Substantia nigra (tissue), 51 donors: ENCODE measurements at places on chromosomes 2 and 18.

DNA sequence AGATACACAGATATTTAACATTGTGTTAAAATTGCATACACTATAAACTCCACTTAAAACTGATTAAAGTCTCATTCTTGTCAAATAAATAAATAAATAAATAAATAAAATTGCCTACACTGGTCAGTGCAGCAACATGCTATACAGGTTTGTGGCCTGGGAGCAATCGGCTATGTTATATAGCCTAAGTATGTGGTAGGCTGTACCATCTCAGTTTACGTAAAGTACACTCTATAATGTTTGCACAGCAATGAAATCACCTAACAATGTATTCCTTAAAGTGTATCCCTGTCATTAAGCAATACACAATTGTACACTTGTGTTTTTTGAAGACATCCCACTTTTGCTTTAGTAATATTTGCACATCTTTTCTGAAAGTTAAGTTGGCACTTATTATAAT lies 337.7 kb upstream of the SETBP1 start:
- DNase-seq, result no peak

GRCh38 chr2:172674034-172674967 lies 61.3 kb upstream of the RAPGEF4 start:
- DNase-seq, result peak; percentile 1

DNA sequence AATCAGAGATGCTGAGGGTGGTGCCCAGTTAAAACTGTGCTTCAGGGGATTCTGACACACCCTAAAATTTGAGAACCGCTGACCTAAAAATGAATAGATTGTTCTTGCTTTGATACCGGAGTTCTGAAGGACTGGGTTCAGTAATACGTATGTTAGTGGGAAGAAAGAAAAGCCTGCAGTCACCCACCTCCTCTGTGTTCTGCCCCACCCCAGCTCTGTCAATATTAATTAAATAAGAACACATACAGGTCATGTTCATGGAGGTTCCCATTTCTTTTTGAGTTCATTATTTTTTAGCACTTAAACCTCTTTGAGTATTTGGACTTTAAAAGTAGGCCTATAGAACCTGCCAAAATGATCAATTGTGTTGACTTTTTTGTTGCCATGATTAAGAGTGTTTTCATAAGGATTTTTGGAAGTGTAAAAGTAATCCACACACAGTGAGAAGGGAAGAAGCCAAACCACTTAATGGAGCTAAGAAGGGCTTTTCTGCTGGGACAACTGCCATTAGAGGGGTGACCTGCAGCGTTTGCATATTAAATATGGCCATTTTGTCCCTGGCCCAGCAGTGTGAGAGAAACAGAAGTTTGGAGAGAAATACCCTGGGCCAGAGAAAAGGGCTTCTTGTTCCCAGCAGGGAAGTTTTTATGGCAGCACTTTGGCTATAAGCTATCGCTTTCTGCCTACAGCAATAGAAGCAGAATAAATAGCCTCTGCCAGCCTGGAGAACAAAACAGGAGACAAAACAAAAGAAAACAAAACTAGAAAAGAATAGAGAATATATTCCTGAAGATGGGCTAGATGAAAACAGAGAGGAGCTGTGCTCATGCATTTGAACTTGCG lies 80.7 kb upstream of the RNF152 start:
- no peak for DNase-seq

DNA sequence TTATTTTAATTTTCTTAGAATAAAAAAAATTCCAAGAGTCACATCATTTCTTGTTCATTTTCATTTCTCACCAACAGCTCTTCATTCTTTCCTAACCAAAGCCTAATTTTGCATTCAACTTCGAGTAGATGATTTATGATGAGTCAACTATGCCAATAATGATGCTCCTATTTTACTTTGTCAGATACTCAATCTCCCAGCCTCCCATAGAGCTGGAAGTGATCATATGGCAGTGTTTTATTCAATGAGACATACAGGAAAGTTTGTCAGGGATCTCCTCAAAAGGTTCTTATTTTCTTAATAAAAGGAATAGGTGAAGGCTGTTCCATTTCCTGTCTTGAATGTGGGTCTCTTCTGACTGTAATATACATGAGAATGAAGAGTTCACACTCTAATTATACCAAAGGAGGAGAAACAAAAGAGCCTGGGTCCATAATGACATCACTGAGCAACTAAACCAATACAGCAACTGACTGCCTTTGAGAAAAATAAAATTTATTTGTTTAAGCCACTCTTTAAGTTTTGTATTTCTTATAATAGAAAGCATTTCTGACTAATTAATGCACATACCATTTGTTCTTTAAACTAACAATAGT lies 231.2 kb upstream of the CYP26B1 start:
- DNase-seq, result no peak

- no peak for DNase-seq
Observed at GRCh38 chr2:176967911-176968450, 244.6 kb upstream of the HNRNPA3 start.

GRCh38 chr2:196442211-196442610 lies 197.3 kb upstream of the CCDC150 start:
- DNase-seq, result no peak

GRCh38 chr2:11646530-11646929 lies 23.5 kb downstream of the NTSR2 start:
- DNase-seq, result no peak

DNA sequence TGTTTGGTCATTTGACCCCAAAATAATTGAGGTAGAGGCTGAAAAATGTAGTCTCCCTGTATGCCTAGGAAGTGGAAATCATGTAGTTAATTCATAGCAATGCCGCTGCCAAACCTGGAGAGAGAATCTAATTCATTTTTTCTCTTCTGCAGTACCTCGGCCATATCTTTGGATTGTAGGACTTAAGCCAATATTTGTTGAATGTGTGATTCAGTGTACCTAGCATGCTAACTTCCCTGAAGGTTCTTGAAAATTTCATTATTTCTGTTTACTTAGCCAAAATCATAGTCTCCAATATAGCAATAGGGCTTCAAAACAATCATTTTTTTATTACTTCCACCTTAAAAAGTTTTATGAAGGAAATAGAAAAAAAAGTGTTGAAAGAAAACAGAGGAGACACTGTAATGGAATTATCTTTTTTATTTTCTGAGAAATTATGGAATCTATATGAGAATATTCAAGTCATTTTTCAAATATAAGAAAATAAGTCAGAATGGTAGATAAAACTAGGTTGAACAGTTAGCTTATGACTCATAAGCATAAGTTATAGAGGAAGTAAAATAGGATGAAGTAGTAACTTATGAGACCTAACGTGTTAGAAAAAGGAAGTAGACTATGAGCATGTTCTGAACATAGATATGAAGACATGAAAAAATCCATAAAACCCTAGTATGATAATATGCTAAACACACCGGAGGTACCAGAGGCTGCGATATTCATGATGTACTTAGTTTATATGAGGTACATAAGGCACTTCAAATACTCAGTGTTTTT lies 35.2 kb upstream of the CDH19 start:
- DNase-seq, result no peak

- DNase-seq, result no peak
Observed at GRCh38 chr2:168912466-168912865, 11.4 kb downstream of the G6PC2 start.

GRCh38 chr2:237167934-237168333 lies 82.2 kb downstream of the COPS8 start:
- no peak for DNase-seq

DNA sequence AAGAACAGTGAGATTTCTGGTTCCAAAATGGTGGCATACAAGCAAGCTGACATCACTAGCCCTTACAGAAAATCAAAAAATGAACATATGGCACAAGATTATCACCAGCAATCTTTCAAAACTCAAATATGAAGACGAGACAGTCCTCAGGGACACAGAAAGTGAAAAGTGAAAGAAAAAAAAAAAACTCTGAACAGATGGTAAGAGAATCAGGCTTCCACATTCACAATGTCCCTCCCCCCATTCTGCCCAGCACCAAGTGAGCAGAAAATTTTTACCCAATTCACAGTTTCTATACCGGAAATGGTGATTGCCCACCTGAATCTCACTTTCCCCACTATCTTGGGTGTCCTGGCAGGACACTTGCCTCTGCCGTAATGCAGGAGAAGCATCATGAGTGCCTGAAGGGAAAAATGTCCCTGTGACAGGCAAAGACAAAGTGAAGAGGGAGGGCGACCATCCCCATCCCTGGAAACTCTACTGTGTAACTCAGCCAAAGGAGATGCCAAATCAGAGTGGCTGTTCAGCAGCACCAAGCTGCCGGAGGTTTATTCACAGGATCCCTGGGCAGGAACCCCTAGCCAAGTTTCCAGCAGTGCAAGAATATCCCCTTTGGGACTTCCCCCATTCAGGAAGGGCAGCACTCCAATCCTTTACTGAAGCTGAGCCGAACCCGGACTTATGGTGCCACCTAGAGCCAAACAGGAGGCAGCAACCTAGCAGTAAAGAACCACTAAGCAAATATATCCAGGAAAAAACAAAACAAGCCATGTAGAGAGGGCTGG lies 312.2 kb downstream of the LRATD1 start:
- DNase-seq, result no peak

- no peak for DNase-seq
Observed at GRCh38 chr2:85511008-85511811, 27.8 kb upstream of the MAT2A start.

GRCh38 chr18:45920367-45920766 lies 46.8 kb downstream of the EPG5 start:
- DNase-seq, result peak; percentile 32

DNA sequence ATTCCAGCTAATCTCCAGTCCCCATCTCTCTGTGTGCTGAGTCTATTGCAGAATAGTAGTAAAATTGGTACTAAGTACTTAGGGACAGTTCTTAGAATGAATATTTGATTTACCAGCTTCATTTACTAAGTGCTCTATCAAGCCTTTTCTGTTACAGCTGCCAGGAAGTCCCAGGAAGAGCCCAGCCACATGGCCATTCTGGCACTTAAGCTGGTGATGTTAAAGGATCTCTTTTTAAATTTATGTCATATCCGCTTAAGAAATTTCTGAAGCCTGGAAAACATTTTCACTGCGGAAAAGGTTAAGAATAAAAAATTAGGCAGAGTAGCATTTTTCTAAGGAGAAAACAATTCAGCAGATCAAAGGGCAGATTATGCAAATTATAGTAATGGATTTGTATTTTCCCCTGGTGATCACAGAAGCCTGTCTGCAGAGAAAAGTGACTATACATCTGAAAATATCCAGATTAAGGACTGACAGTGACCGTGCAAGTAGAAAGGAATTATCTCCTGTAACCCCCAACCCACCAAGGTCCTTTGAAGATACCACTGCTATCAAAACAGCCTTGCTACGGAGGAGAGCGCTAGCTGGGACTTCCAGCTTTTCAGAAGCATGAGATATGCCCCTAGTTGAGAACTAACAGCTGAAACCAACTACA lies 260.8 kb downstream of the SH3BP4 start:
- DNase-seq, result no peak

DNA sequence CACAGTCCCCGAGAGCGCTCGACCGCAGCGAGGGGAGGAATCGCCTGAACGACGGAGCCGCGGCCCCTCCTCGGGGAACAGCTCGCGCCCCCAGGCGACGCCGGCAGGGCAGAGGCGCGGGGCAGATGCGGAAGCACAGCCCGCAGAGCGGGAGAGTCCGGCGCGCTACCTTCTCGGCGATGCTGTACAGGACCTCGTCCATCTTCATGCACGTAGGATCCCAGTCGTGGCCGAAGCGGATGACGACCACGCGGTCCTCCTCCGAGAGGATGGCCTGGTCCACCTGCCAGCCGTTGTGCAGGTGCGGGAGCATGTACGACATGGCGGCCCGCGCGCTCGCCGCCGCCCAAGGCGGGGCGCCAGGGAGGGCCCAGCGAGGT lies 302 bp downstream of the TXNL4A start:
- DNase-seq, result no peak

- no peak for DNase-seq
Observed at GRCh38 chr2:23327887-23328286, 57.1 kb upstream of the KLHL29 start.

DNA sequence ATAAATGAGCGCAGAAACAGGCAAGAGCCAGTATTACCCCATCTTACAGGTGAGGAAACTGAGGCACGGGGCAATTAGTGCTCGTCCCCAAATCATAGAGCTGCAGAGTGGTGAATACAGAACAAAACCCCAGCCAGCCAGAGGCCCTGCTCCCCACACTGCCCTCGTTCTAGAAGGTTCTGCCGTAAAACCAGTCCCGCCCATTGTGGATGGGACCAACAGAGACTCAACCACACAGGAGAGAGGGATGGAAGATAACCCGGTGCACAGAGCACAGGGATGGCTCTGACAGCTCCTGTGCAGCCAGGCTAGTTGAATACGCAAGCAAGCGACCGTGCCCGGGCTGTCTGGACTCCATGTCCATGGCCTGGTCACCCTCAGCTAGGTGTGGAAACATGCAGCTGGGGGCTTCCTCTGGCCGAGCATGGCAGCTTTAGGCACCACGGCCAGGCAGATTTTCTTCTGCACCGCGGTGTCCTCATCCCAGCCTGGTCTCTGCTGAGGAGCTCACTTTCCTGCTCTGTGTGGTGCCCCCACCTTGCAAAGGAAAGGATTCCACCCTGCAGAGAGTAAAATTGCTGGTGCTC lies 146.4 kb downstream of the TPO start:
- no peak for DNase-seq

DNA sequence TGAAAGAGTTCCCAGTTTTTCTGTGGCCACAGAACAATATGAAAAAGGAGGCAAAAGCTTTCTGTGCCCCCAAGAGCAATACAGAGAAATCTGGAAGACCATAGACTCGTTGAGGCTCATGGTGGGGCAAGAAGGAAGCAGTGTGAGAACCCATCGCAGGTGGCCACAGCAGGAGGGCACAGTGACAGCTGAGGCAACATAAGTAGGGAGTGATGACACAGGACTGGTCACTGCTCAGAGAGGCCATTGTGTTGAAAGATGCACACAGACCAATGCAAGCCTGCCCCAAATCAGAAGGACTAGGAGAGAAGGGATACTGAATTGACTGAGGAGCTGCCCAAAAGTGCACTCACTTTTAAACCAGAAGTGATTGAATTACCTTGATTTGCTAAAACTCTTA lies 483.6 kb downstream of the EPHA4 start:
- DNase-seq, result no peak

DNA sequence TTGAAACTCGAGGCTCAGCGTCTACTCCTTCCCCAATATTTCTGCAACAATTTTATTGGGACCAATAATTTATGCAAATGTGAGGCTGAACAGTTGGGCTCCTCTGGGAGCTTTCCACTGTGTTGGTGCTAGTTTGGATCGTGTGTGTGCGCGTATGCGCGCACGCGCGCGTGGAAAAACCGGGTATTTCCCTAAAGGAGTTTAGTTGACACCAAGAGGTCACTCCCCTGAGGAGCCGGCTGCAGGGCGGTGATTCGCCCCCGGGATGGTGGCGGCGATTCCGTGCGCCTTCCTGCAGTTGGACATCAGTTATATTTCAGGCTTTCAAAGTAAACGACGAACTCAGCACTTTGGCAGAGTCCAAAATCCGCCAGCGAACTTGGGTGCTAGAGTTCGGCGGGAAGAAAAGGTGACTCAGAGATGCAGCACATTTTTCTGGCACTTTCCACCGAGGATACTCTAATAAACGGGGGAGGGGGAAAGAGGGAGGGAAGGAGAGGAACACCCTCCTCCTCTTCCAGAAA lies 186.5 kb upstream of the FANCL start:
- no peak for DNase-seq

GRCh38 chr2:2777876-2778275 lies 446.8 kb upstream of the MYT1L start:
- no peak for DNase-seq

GRCh38 chr2:26020231-26020640 lies 13.6 kb upstream of the RAB10 start:
- DNase-seq, result no peak

GRCh38 chr18:12288403-12288755 lies 19.7 kb upstream of the TUBB6 start:
- DNase-seq, result no peak

GRCh38 chr2:3793249-3793648 lies 89.9 kb downstream of the DCDC2C start:
- DNase-seq, result no peak
